ENCODE measurements at places on chromosomes 4 and X.

GRCh38 chrX:100615005-100615404, 21.6 kb downstream of the TSPAN6 start:
- no peak for DNase-seq

DNA sequence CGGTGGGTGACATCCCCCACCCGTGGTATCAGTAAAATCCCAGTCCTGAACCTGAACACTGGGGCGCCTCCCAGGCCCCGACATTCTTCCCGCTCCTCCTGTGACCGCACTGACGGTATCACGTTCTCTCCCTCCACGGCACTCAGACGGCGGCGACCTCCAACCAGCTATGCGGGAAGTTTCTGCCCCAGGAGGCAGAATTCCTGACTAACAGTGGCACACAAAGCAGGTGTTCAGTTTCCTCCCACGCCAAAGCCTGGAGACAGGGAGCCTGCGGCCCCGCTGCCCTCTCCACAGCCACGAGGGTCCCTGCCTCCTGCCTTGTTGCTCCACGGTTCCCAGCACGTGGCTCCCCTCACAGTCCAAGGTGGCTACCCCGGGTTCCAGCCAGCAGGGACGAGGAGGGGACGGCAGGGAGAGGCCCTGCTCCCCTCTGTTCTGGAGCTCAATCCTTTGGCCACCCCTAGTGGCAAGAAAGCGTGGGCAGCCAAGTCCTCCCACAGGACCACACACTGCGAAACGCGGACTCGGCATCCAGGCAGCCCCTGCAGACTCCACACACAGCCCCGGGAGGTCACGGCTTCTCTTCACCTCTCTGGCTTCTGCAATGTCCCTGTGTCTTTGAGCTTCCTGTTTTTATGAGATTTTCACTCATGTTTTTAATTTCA, 15.2 kb downstream of the CTBP1 start:
- no peak for DNase-seq

DNA sequence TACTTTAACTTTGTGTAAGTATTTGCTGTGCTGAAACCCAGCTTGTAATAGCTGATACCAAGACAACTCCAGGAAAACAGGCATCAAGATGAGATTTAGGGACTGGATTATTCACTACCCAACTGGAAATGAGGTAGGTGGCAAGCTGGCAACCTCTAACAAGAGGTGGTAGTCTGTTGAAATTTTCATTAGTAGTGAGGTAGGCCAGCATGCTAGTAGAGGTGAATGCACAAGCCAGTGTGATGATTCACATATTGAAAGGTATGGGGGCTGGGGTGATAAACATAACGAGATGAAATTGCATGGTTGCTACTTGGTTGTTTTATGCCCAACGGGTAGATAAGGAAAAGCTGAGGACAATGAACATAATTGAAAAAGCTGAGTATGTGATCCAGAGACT, 8.5 kb upstream of the TMPRSS11D start:
- no peak for DNase-seq

GRCh38 chr4:81257816-81258215, 42.8 kb upstream of the PRKG2 start:
- no peak for DNase-seq

DNA sequence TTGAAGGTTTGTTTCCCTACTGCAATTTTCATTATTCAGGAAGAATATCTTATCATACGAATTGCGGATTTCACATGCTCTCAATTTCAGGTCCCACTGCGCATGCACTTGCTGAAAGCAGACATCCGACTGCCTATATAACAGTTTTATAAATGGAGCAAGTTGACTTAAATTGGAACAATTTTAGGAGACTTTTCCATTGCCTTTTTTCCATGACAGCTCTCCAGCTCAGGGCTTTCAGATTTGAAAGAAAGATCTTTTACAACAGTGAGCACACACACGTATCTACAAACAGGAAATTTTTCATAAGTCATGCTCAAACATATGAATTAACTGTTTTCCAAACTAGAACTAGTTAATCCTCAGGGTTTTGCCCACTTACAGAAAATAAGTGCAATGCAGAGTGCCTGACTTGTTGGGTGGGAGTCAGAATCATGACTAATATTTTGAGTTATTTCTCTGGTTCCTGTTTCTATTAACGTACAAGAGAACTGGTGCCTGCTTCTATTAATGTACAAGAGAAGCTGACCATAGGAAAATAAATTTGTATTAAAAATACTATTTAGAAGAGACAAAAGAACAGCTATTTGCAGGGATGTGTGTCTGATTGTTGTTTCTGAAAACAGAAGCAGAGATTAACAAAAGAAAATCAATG, 137.9 kb downstream of the GPC3 start:
- DNase-seq = no peak

DNA sequence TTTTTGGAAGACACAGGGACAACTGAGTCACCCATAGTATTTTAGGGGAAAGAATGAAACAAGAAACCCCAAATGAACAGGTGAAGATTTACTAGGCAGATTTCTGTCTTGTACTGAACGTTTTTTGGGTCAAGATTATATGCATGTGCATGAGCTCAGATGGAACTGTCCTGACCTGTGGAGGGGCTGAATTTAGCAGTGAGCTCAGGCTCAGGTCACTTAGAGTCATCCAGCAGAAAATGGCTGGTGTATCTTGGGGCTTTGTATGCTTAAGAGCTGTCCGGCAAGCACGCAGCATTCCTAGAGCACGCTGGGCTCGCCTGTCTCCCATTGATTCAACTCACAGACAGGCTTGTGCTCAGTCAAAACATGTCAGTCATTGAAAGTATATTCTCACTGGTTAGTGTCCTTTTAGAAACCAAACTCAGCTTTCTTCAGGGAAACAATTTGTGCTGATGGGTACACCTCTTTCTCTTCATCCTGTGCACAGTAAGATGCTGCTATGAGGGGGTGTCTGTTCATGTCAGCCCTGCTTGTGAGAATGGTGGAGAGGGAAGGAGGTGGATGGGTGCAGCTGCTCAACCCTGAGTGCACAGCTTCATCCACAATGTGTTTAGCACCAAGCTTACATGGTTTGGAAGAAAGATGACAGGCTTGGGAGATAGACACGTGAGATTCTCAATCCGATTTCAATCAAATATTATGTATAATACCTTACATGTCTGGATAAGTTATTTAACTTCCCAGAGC, 47.5 kb upstream of the PDLIM3 start:
- DNase-seq = no peak

DNA sequence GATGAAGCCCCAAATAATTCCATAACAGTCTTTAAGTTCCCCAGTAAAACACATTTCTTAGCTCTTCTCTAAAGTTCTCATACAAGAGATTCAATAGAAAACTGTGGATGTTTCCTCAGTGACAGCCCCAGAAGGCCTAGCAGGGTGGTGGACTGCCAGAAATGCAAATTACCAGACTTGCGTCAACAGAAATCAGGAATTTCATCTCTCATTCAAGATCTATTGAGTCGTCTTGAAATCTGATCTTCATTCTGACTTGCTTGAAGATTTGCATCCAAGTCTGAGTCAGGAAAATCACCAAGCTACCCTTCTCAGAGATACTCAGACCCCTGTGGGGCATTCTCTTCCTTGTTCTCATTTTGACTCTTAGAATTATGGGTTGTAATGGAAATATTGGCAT, 68.9 kb upstream of the NDP start:
- DNase-seq = no peak

All from amygdala (tissue), 56 donors.